RCC 7860 (cell line): ENCODE measurements at places on chromosomes 2 and 18.
A peak's percentile ranks its signal among the peaks of the same experiment; 100 is the strongest.

GRCh38 chr2:128304715-128305554 lies 13.7 kb downstream of the HS6ST1 start:
- DNase-seq: peak; percentile 20

GRCh38 chr2:2600366-2600765 lies 269.3 kb upstream of the MYT1L start:
- no peak for DNase-seq

GRCh38 chr2:65056215-65057053 lies at the start of gene CEP68:
Gene CEP68 (plus strand): TSS chr2:65056416. CDS start chr2:65069445, 13,029 bp downstream.
- DNase-seq: peak; percentile 89

DNA sequence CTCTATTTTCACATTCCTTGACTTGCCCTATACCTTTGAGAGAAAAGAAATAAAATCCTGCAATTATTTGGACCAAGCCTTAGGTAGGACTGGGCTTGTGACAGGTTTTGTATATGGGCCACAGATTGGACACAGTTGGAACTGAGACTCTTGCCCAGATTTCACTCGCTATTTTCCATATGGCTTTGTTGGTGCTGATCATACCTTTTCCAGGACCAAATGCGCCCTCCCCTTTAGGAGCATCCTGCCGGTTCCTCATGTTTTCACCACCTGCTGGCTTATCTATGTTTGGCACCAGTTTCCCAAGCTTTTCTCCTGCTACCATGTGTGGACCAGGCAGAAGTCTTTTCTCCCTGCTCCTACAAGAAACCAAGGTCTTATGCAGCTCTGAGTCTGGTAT lies 494.9 kb downstream of the EPHA4 start:
- DNase-seq: no peak
